Suppressor macrophage (primary cell): ENCODE measurements at places on chromosomes 7 and 10.

- DNase-seq: no peak
Observed at GRCh38 chr7:44985033-44985695, 6.3 kb upstream of the MYO1G start.

GRCh38 chr10:113859261-113859660, 4.8 kb downstream of the NHLRC2 start:
- no peak for DNase-seq

DNA sequence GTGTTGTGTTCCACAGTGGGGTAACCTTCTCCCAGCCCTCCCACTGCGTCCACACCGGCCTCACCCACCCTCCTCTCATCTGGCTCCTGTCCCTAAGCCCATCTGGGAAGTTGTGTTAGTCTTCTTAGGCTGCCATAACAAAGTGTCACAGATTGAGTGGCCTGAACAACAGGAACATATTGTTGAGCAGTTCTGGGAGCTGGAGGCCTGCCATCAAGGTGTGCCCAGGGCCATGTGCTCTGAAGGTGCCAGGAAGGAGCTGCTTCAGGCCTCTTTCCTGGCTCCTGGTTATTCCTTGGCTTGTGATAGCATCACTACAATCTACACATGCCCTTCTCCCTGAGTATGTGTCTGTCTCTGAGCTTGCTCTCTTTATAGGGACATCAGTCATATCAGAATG, 327.6 kb upstream of the COBL start:
- DNase-seq: no peak

GRCh38 chr7:93040355-93040754, 77.4 kb downstream of the SAMD9 start:
- DNase-seq: no peak

GRCh38 chr7:135074096-135074495, 73.8 kb upstream of the TMEM140 start:
- no peak for DNase-seq

DNA sequence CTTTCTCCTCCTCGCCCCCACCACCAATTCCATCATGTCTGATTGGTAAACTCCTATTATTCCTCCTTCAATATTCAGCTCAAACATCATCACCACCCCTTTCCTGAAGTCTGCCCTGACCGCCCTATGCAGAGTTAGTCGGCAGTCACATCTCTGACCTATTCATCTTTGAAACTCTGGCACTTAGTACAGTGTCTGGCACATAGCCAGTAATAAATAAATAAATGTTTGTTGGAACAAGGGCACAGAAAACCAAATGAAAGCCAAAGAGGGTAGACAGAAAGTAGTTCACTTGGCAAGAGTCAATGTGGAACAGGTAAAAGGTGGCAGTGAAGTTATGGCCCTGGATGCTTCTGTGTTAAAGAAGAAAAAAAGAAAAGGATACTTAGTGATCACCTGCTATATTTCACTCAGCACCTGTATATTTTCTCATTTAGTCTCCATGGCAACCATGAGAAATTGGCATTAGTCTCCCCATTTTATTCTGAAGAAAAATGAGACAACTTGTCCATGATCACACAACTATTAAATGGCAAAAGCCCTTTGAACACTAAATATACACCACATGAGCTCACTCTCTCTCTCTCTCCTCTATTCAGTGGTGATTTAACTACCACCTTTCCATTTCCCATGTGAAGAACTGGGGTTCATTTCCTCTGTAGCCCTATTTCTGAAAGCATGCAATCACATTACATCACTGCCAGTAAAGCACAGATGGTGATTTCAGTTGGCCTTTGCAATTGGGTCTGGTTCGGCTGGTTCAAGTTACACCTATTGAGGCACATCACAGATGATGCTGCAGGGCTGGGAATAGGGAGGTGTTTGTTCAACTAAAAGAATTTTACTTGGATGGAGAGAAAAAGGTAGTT, 25.3 kb downstream of the CHCHD3 start:
- DNase-seq: no peak

DNA sequence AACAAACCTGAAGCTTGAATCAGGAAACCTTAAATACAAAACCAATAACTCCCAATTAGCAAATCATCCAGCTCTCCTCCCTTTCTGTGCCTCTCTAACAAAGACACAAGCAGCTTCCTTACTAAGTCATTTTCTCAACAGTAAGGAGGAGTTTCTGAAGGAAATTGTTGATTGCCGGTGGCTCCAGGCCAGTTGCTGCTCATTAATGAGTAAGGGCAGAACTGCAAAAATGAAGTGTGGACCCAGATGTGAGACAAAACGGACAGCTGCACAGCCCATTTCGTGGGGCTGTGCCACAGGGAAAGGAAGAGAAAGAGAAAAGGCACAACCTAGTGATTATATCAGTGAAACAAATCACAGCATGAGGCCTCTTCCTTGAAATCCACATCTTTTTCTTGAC, 42.8 kb upstream of the RHOBTB1 start:
- DNase-seq: no peak

DNA sequence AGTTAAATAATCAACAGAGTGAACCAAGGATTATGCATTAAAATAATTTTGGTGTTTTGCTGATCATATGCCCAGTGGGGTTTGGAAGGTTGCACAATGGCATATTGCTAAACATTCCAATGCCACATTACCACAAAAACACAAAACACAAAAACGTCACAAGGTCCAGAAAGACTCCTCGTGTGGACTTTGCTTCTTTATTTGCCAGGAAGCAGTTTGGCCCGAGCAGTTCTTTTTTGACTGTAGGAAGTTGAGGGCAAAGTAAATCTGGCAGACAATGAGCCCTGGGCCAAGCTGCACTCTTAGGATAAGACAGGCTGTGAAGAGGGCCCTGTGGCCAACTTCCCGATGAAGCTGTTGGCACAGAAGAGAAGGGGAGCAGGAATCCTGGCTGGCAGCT, 39.2 kb upstream of the SLC35B4 start:
- DNase-seq: peak; percentile 59

- no peak for DNase-seq
Observed at GRCh38 chr10:43123361-43124093, 14.7 kb upstream of the CSGALNACT2 start.
